Activated gamma-delta T cell (primary cell): ENCODE measurements at places on chromosomes 2 and 18.

DNA sequence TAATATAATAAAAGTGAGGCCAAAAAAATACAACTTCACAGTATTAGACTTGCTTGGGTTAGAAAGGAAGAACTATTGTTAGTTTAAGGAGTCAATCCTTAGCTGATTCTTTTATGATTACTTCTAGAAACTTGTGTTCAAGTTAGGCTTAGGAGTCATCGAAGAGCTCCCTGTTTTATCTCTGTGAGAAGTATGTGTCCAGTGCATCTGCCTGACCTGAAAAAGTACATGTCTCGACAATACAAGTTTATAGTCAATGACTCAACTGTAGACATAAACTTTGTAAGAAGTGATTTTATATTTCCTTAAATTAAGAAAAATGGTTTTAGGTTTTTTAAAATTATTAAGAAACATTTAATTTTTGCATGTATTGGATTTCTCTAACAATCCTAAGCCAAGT lies 571.2 kb downstream of the ZEB2 start:
- DNase-seq: no peak

DNA sequence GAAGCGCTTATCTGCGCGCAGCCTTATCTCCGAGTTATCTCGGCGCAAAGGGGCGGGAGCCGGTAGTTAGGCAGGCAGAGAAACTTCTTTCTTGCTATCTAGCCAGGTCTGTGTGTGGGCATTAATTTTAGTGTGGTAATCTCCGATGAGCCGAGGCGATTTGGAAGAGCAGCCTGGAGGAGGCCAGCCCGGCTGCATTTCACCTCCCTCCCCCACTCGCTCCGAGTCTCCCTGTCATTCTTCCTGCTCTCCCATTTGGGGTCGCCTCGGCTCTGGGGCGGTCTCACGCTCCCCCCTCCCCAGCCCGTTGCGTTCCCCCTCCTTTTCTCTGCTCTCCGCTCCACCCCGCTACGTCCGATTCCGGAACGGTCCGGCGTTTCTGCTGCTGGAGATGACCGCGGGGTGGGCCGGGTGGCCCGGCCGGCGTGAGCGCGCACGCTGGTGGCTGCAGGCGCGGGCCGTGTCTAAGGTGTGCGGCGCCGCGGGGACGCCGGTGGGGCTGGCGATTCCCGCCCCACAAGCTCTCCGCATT lies 566 bp downstream of the GATA6 start:
- no peak for DNase-seq

DNA sequence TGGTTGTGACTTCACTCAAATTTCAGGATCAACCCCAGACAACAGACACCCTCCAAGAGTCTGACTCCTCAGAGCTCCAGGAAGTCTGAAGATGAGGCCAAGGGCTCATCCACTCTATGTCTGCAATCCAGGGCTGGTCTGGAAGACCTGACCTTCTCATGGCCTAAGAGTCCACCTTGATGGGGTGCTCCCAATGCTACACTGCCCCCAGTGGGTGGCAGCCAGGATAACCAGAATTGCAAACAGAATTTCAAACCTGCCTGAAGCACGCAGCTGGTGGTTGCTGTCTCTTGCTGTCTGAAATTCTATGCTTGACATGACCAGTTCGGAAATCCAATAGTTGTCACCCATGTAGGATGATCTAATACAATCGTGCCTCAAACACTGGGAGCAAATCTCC lies 96.0 kb downstream of the UXS1 start:
- DNase-seq: no peak

DNA sequence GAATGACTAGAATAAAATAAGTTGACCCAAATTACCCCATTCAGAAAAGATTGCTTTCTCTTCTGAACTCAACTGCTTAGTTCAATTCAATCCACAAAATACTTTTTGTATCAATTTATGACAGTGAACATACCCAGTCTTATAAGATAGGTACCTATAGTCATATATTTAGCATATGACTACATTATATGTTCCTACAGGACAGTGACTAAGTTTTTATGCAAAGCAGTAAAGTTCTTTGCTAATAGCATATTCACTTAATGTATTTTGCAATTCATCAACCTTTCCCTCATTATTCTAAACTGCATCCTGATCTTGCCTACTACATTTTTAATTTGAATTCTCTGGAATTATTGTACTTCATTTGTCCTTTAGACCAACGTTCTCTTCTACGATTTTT lies 30.3 kb upstream of the C2orf15 start:
- no peak for DNase-seq

DNA sequence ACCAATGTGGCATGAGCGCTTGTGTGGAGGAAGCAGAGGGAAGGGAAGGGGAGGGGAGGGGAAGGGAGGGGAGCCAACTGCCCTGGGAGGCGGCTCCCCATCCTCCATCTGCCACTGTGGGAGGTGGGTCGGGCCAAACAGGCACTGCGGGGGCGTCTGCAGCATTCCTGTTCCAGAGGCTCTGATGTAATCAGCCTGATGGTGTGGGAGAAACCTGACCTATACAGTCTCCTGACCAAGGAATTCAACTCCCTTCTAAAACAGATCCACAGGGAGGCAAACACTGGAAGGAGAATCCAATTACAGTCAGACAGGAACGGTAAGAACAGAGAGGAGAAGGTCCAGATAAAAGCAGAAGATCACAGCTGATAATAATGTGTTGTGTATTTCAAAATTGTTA lies 88.8 kb downstream of the CD8B2 start:
- DNase-seq: no peak

DNA sequence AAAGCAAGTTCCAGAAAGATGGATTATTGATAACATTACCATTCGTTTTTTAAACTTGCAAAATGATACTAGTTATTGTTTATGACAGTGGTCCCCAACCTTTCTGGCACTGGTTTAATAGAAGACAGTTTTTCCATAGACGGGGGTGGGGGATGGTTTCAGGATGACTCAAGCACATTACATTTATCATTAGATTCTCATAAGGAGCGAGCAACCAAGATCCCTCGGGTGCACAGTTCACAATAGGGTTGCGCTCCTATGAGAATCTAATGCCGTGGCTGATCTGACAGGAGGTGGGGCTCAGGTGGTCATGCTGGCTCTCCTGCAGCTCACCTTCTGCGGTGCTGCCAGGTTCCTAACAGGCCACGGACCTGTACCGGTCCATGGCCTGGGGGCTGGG lies 86.2 kb downstream of the BCL2 start:
- no peak for DNase-seq

DNA sequence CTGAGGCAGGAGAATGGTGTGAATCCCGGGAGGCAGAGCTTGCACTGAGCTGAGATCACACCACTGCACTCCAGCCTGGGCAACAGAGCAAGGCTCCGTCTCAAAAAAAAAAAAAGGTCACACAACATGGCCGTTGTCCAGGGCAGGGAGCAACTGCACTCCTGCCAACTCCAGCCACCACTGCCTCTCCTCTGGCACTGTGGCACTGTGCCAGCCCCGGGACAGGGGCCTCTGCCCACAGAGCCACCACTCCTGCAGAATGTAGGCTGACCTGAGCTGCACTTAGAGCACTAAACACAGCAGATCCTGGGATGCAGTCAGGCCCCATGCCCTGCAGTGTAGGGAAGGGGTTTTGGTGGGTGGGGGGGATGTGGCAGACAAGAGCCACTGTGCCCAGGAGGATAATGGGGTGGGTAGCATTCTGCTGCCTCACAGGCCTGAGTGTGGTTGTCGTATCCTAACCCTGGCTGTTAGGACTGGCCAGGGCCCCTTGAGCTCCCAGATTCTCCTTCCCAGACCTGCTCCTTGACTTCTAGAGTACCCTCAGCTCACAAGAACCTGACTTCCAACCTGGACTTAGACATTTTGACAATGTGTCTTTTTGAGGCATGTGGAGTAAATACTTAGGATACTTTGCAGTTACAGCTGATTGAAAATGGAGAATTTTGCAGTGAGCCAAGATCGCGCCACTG lies 69.4 kb upstream of the SH3RF3 start:
- no peak for DNase-seq
